Endothelial cell of umbilical vein (primary cell): ENCODE measurements at places on chromosomes 16 and 17.

DNA sequence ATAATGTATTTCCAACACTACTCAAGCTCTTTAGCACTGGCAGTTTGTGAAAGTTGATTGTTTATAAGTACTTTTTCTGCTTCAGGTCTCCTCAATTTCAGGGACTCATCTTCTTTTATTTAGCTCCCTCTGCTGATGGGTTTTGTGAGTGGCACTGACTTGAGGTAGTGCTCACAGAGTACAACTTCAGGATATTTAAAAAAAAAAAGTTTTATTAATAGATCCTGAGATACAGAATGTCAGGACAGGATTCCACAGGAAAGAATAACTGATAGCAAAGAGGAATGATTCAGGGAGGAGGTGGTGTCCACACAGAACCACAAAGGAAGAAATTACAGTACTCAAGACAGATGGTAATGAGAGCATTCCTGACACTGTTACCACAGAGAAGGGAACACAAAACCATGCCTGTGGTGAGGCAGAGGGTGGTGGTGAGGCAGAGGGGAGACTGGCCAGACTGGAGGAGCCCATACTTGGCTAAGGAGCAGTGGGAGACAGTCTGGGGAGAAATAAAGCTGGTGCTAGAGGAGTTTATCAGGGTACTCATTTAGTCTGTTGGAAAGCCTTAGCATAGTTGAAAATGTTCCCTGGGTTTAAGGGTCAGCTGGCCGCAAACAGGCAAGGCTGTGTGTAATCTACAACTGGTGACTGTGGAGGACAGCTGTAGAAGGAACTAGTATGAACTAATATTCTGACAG, 63.7 kb downstream of the SPAG9 start:
- DNase-seq = peak; percentile 84
- peak overlapping the region; percentile 2 for H3K27ac ChIP-seq
- no peaks in the 10 kb centered on the region for H3K27me3 ChIP-seq
- H3K4me3 ChIP-seq = no peak overlapping the region
- H3K4me1 ChIP-seq = peaks cover 16% of the 10 kb centered on the region

- H3K4me3 ChIP-seq = no peak overlapping the region
- H3K27ac ChIP-seq = no peak overlapping the region
- H3K36me3 ChIP-seq = no peaks in the 10 kb centered on the region
- no peaks in the 10 kb centered on the region for H3K27me3 ChIP-seq
- no peak for DNase-seq
Measured at GRCh38 chr16:11384956-11385586, 39.8 kb downstream of the RMI2 start.

GRCh38 chr16:82396509-82396908, 226.5 kb upstream of the MPHOSPH6 start:
- no peak overlapping the region for H3K4me3 ChIP-seq
- no peak overlapping the region for H3K27ac ChIP-seq
- H3K27me3 ChIP-seq = peaks cover 13% of the 10 kb centered on the region

DNA sequence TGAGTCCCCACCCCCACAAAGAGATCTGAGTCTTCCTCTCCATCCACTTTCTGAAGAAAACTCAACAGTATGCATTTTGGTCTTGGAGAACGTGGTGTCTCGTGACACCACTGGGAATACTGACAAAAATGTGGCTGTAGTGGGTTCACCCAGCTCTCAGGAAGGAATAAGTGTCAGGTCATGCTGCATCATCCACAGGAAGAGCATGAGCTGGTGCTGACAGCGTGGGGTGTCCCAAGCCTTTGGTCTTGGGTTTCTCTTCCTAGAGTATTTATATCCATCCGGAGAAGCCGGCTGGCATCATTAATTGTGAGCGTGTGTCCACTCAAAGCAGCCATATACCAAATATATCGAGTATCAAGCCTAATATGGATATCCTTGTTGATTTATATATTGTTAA, 55.9 kb downstream of the C17orf67 start:
- DNase-seq = no peak
- H3K4me1 ChIP-seq = peaks cover 11% of the 10 kb centered on the region
- no peaks in the 10 kb centered on the region for H3K36me3 ChIP-seq
- H3K4me3 ChIP-seq = no peak overlapping the region
- H3K27ac ChIP-seq = no peak overlapping the region

DNA sequence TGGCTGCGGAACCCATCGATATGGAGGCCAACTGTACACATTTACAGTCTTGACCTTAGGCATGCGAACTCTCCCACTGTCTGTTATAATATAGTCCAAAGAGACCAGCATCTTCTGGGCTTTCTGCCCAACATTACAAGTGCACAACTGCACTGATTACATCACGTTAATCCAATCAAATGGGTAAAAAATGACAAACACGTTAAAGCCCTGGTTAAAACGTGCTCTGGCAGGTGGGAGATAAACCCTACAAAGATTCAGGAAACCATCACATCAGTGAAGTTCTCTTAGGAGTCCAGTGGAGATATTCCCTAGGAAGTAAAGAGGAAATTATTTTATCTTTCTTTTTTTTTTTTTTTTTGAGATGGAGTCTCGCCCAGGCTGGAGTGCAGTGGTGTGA, 23.7 kb upstream of the XYLT2 start:
- no peak overlapping the region for H3K27ac ChIP-seq
- DNase-seq = no peak
- peaks cover 20% of the 10 kb centered on the region for H3K27me3 ChIP-seq
- no peaks in the 10 kb centered on the region for H3K36me3 ChIP-seq
- no peaks in the 10 kb centered on the region for H3K4me1 ChIP-seq

GRCh38 chr16:69169051-69169450, 17.9 kb upstream of the SNTB2 start:
- H3K27me3 ChIP-seq = no peaks in the 10 kb centered on the region
- peak overlapping the region; percentile 36 for H3K27ac ChIP-seq
- DNase-seq = no peak
- peaks cover 49% of the 10 kb centered on the region for H3K4me1 ChIP-seq
- no peaks in the 10 kb centered on the region for H3K36me3 ChIP-seq

DNA sequence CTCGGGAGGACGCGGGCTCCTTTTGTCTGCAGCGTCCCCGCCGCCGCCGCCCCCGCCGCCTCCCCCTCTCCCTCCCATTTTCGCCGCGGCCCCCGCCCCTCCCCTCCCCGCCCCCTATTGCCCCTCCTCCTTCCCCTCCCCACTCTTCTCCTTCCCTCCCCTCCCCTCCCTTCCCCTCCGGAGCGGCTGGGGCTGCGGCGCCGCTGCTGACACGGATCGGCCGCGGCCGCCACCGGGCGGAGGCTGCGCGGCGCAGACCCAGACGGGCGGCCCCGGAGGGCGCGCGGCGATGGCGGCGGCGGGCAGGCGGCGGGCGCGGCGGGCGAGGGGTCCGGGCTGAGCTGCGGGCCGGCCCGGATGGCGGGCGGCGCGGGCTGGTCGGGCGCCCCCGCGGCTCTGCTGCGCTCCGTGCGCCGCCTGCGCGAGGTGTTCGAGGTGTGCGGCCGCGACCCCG, at the start of gene RAB11FIP4:
Gene RAB11FIP4 (plus strand): TSS at position 180 of the 454 bp plus-strand sequence. CDS start 178 bp downstream, at position 358.
- no peak for DNase-seq
- H3K4me3 ChIP-seq = peak within 1 kb of the TSS; percentile 27
- no peak within 1 kb of the TSS for H3K27ac ChIP-seq
- H3K4me1 ChIP-seq = no peaks in the 10 kb centered on the region
- H3K36me3 ChIP-seq = no peaks in the 10 kb centered on the region

DNA sequence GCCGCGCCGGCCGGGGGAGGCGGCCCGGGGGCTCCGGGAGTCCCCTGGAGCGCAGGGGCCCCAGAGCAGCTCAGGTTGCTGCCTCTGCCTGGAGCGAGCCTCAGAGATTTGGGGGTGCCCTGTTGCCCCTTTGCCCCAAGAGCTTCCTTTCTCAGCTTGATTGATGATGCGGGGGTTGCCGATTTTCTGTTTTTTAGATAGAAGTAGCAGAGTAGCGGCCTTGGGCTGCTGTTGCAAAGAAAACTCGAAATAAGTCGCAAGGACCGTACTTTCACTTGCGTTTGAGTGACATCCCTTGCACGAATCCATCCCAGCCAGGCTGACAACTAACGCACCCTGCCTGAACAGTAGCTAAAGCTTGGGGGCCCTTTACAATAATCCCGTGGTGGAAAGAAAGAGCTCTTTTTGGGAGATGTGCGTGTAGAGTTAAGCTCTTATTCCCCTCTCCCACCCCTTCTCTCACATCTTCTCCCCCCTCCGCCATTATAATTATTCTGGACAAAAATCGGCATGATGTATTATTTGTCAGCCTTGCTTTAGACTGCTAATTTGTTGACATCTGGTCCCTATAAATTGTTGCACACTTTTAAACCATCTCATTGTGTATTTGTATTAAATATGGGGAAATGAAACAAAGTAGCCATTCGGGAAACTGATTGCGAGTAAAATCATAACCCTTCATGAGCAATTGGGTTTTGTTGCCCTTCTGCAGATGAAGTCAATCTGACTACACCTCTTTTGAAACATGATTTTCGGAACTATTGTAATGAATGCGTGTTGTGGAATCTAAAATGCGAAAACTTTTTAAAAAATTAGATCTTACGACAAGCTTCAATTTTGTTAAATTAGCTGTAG, 873 bp downstream of the USP10 start:
- H3K4me1 ChIP-seq = peaks cover 14% of the 10 kb centered on the region
- H3K4me3 ChIP-seq = peak overlapping the region; percentile 97
- no peaks in the 10 kb centered on the region for H3K36me3 ChIP-seq
- H3K27ac ChIP-seq = peak overlapping the region; percentile 69
- DNase-seq = peak; percentile 46
- H3K27me3 ChIP-seq = no peaks in the 10 kb centered on the region

- no peak overlapping the region for H3K4me3 ChIP-seq
- DNase-seq = no peak
- H3K27me3 ChIP-seq = no peaks in the 10 kb centered on the region
- peaks cover 11% of the 10 kb centered on the region for H3K36me3 ChIP-seq
Measured at GRCh38 chr16:81630635-81631031, 148.5 kb upstream of the PLCG2 start.

DNA sequence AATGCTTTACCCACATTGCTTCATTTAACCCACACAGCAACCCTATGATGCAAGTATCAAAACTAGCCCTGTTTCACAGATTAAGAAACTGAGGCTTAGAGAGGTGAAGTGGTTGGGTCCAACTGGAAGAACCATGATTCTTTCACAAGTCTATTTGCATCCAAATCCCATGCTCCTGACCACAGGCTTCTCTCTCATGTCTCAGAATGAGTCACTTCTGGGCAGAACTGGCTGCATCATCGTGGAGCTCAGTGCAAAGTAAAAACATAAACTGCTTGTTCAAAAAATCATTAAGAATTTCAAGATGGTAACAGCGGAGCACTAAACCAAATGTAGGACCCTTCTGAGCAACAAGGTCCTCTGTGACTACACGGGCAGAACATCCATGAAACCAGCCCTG, 20.2 kb upstream of the CES1 start:
- H3K36me3 ChIP-seq = no peaks in the 10 kb centered on the region
- no peak for DNase-seq
- H3K27me3 ChIP-seq = no peaks in the 10 kb centered on the region
- no peaks in the 10 kb centered on the region for H3K4me1 ChIP-seq
- no peak overlapping the region for H3K27ac ChIP-seq
- no peak overlapping the region for H3K4me3 ChIP-seq

DNA sequence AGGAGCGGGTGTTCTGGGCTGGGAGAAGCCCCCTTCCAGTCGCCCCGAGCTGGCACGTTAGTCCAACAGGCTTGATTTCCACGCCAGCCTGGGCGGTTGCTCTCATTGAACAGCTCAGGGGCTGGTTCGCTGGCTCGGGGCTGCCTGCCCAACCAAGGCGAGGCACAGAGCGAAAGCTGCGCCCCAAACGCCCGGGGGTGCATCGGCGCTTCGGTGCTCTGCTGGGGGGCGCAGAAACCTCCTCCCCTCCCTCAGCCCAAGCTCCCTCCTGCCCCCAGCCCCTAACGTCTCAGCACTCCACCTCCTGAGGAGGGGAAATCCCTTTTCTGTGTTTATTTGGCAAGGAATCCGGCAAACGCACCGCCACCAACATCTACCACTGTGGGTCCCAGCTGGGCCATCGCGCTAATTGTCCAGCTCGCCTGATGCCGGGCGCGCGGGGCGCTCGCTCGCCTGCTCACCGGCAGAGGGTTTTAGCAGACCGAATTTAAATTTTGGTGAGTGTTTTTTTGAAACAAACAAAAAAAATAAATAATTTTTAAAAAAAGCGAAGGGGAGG, 29.5 kb upstream of the RBFOX1 start:
- H3K4me1 ChIP-seq = no peaks in the 10 kb centered on the region
- no peaks in the 10 kb centered on the region for H3K27me3 ChIP-seq
- H3K27ac ChIP-seq = no peak overlapping the region
- DNase-seq = no peak

DNA sequence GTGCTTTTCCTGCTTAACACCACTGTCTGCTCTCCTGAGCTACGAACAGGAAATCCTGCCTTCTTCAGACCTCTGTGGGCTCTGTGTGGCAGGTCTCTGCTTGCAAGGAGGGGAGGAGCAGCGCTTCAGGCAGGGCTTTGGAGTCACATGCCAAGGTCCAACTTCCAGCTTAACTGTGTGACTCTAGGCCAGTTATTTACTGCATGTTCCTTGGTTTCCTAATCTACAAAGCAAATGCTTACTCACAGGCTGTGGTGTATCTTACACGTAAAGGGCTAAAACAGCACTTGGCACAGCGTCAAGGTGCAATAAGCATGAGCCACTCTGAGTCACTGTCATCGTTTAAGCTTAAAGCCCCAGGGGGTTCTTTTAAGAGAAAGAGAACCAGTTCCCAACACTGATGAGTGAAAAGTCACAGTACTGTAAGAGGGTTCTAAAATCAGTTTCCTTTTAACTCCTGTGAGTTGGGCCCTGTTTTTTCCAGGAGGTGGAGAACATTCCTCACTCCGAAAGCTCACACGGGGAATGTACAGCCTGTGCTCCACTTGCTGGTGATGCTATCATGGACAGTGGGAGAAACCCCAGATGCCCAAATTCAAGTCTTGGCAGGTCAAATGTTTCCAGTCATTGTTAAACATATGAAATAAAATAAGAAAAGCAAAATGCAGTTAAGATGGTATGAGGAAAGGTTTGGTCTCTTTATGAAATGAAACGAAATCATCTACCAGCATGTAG, 54.1 kb upstream of the BCAR1 start:
- no peaks in the 10 kb centered on the region for H3K36me3 ChIP-seq
- peaks cover 38% of the 10 kb centered on the region for H3K4me1 ChIP-seq
- DNase-seq = peak; percentile 98
- no peaks in the 10 kb centered on the region for H3K27me3 ChIP-seq
- H3K27ac ChIP-seq = peak overlapping the region; percentile 91
- no peak overlapping the region for H3K4me3 ChIP-seq

- H3K27ac ChIP-seq = peak overlapping the region; percentile 50
- H3K4me3 ChIP-seq = peak overlapping the region; percentile 83
Measured at GRCh38 chr17:60134396-60135150, 15.2 kb upstream of the CA4 start.

DNA sequence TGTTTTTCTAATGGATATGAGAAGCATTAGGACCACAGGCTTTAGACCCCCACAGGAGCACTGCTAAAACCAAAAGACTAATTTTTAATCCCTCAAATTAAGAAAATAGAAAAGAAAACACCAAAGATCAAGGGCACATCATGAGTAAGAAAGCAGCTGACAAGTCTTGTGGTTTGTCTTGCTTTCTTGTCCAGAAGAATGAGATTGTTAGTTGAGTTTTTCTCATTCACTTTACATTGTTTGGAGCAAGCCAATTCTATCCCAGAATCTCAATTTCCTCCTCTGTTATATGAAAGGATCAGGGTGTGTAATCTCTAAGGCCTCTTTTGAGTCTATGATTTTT, 899.0 kb downstream of the KCNJ2 start:
- H3K27me3 ChIP-seq = no peaks in the 10 kb centered on the region
- H3K36me3 ChIP-seq = no peaks in the 10 kb centered on the region
- no peak overlapping the region for H3K4me3 ChIP-seq
